ENCODE measurements at places on chromosomes 5 and 9. TPM values are rescaled to one million over a fixed set of nuclear protein-coding genes. Genes with fewer than 3 reads are reported as not detected.

Gene FBN2
- total RNA-seq, result not detected

DNA sequence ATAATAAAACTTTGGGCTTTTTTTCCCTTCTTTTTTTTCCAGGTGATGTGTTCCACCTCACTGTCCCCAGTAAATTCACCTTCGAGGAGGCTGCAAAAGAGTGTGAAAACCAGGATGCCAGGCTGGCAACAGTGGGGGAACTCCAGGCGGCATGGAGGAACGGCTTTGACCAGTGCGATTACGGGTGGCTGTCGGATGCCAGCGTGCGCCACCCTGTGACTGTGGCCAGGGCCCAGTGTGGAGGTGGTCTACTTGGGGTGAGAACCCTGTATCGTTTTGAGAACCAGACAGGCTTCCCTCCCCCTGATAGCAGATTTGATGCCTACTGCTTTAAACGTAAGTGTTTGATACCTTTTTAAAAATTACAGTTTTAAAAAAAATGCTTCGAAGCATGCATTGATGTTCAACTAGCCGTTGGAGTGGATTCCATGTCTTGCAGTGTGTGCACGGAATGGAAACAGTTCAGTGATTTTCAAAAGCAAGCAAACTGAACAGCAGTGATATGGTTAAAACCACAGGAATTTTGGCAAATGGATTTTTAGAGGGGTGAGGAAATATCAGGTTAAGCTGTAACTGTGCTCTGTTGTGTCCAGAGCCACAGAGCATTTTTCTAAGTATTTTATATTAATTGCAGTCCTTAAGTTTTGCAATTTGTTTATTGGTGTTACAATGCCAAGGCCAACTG is 40.7 kb downstream of the VCAN start:
- no peak for DNase-seq

Gene NR2F1-AS1
- not detected for total RNA-seq

DNA sequence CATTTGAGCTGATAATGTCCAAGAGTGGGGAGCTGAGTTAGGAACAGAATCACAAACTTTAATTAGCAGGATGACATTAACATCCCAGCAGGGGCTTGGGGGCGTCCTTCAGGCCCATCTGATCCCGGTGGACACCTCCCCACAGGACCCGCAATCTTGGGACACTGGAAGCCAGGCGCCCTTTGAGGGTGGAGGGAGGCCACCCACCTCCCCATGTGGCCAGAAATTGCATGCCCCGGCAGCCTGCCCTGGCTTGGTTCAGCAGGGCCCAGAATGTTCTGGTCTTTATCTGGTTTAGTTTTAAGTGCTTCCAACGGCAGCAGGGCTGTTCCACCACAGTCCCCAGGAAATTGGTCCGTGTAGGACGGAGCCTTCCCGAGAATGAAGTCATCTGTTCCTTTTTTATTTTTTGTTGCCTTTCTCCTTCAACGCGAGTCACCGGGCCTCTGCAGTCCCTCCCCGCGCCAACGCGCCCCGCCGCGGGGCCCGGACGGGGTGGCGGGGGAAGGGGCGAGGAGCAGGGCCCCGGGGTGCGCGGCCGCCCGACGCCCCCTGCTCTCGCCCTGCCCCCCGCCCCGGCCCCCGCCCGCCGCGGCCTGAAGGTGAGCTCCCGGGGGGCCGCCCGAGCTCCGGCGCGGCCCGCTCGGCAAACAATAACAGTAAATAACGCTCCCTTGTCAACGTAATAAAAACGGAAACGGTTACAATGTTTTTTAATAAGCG is 207.9 kb downstream of the C9orf50 start:
- DNase-seq, result no peak

DNA sequence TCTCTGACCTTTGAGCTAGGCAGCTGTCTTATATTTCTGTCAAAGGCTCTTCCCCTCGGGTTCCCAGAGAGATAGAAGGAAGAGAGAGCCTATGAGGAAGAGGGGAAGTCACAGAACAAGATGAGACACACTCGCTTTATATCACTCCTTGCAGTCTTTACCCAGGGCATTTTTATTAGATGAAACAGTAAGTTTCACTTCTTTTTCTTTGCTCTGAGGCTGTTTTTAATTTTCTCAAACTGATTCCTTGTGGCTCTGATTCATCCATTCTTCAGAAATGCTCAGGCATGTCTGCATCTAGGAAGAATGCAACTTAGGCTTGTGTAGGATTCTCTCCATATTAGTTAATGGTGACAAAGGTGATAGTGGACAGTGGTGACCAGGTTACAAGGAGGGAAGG is 132.9 kb upstream of the CHD1 start:
- DNase-seq, result no peak

GRCh38 chr5:45508135-45508534 is 188.0 kb downstream of the HCN1 start:
- DNase-seq, result no peak

Gene SV2C
- total RNA-seq, result 0.33 TPM

Gene SVEP1
- not detected for total RNA-seq
